MCF 10A (cell line): ENCODE measurements at places on chromosomes 3 and 15. TPM values are rescaled to one million over a fixed set of nuclear protein-coding genes. Genes with fewer than 3 reads are reported as not detected.

DNA sequence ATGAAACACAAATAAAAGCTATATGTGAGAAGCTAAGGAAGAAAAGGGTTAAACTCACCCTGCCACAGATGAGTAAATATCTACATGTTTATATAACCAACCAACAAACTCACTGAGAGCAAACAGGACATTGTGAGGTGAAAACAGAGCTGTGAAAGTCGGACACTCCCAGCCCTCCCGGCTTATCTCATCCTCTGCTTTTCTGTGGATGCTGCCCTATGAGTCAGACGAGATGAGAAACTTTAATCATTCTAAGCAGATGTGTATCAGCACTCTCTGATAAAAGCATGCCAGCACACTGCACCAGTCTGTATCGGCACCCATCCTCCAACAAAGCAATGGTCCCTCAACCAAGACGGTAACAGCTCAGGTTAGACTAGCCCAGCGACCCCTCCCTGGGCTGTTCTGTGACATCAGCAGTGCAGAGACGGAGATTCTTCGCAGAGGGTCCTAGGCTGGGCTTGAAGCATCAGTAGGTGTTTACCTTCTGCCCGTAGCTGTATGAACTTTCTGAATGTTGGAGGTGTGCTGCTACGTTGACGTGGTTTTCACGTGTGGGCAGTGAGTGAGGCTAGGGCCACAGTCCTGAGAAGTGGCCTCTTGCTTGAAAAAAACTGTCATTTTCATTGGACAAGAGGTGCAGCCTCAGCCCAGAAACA, 119.8 kb upstream of the ALDH1A3 start:
- DNase-seq = peak; percentile 18

DNA sequence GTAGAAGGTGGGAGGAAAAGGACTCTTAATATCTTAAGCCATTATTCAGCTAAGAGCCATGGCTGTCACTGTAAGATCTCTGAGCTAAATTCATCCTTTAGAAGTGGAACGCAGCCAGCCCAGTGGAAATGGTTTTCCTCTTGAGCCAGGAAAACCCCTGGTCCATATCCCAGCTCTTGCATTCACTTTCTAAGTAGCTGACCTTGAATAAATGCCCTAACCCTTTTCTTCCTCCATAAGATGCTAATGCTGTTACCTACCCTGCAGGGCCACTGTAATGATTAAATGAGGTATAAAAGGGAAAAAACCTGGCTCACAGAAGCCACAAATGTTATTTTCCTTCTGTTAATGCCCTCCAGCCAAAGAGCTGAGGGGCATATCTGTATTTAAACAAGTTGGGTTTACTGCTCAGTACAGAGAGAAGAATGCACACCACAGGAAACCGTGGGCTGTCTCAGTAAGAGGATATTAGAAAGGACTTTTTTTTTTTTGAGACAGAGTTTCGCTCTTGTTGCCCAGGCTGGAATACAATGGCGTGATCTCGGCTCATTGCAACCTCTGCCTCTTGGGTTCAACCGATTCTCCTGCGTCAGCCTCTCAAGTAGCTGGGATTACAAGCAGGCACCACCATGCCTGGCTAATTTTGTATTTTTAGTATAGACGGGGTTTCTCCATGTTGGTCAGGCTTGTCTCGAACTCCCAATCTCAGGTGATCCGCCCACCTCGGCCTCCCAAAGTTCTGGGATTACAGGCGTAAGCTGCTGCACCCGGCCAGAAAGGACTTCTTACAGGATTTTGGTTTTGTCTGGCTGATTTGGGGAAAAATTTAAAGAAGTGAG, 6.8 kb downstream of the UBL7 start:
- DNase-seq = no peak

GRCh38 chr15:52422001-52422400, 106.7 kb downstream of the MYO5A start:
- DNase-seq = no peak

- DNase-seq = no peak
These were observed 61.0 kb downstream of the C3orf80 start for GRCh38 chr3:160286231-160286630.

- DNase-seq = no peak
These were observed 34.5 kb downstream of the SLC41A3 start for GRCh38 chr3:126049289-126050049.

The KBTBD13 gene
- total RNA-seq = not detected in 2 replicates

DNA sequence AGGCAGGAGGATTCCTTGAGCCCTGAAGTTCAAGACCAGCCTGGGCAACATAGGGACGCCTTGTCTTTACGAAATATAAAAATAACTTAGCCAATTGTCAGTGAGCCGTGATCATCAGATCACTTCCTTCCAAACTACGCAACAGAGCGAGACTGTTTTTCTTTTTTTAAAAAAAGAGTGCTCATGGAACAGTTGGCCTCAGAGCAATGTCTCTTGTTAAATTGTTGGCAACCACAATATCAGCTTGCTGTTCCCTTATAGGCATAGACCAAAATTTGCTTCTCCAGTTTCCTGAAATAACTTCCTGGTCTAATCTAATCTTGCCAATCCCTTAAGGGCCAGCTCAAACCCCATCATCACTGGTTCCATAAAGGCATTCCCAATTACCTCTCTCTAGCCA, 93.3 kb upstream of the SLC4A7 start:
- no peak for DNase-seq

The IRAK2 gene
- 6.0 and 7.0 TPM in 2 replicates for total RNA-seq

- DNase-seq = peak; percentile 5
These were observed 139.7 kb upstream of the ROPN1 start for GRCh38 chr3:124131580-124131979.

GRCh38 chr3:24734019-24734418, 239.4 kb upstream of the THRB start:
- no peak for DNase-seq
